Activated CD8-positive, alpha-beta memory T cell treated with anti-CD3 and anti-CD28 coated beads for 24 hours (primary cell): ENCODE measurements at places on chromosomes 13 and 19.

GRCh38 chr19:48135411-48135810 is 24.8 kb upstream of the PLA2G4C start:
- DNase-seq: no peak

DNA sequence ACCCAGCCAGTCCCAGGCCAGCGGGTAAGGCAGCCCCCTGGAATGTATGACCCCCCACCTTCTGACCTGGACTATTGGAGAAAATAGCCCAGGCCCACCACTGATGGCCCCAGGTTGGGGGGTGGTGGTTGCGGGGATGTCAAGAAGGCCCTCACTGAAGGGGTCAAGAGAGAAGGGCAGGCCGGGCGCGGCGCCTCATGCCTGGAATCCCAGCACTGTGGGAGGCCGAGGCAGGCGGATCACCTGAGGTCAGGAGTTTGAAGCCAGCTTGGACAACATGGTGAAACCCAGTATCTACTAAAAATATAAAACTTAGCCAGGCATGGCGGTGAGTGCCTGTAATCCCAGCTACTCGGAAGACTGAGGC is 1.5 kb upstream of the ADAMTSL5 start:
- no peak for DNase-seq

DNA sequence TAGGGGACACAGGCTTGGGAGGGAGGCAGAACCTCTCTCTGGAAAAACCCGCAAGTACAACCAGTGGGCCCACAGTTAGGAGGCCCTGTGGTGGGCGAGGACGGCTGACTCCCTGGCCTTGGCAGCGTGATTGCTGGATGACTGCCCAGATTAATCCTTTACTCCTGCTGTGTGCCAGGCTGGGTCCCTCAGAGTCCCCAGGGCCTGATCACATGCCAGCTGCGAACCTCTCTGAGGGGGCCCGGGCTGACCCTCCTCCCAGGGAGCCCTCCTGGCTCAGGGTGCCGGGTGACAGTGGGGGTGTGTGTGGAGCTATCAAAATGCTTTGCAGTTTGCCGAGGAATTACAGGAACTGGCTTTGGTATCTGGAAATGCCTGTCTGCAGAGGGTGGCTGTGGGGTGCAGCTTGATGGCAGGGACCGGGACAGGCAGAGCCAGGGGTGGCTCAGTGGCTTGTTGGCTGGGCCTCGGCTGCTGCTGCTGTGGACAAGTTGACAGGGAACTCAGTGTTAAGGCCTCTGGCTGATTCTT is 48.9 kb downstream of the DNM2 start:
- DNase-seq: no peak

DNA sequence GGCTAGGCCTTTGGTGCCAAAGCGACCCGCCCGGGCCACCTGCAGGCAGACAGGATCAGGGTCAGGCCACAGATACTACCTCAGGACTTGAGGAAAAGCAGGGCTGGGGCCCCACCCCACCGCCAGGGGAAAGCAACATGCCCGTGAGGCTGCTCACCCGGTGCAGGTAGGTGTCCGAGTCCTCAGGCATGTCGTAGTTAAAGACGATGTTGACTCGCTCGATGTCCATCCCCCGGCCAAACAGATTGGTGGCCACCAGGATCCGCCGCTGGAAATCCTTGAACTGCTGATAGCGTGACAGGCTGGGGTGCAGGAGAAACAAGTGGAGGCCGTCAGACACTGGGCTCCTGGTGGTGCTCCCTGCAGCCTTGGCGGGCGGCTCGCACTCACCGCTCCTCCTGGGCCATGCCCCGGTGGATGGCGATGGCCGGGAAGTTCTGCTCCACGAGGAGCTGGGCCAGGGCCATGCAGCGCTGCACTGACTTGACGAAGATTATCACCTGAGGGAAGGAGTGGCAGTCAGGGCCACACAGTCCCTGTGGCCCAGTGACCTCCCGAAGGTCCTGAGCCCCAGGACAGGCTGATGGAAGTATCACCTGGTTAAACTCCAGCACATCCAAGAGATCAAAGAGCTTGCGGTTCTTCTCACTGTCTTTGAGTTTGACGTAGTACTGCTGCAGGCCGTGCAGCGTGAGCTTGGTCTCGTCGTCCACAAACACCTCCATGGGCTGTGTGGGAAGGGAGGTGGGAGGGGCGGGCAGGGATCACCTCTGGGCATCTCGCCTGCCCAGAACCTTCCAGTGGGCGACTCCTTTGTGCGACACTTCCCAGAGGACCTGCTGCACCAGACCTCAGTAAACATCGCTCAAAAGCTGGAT is 9.8 kb downstream of the DDX39A start:
- peak; percentile 66 for DNase-seq

- no peak for DNase-seq
Measured at GRCh38 chr13:73481886-73482445, 423.2 kb downstream of the KLF5 start.

- no peak for DNase-seq
Measured at GRCh38 chr13:29835280-29836061, 14.9 kb downstream of the UBL3 start.
